MV-4-11 (cell line): ENCODE measurements at places on chromosomes 12 and 14.
A peak's percentile ranks its signal among the peaks of the same experiment; 100 is the strongest.

DNA sequence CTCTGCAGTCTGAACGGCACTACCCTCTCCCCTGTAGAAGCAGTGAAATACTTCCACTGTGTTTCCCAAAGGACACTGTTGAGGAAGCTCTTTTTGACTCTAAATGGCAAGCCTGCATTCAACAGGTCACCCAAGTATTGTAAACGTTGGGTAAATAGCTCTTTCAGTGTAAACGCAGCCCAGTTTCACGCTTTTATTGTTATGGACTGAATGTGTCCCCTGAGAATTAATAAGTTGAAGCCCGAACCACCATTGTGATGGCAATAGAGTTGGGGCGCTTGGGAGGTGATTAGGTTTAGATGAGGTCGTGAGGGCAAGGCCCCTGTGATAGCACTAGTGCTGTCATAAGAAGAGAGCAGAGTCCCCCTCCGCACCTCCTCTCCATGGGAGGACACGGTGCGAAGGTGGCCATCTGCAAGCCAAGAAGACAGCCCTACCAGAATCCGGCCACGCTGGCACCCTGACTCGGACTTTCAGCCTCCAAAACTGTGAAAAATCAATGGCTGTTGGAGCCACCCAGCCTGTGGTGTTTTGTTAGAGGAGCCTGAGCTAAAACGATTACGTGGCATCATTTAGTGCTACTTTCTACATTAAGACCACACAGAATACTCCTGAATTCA lies 1.1 kb downstream of the SERPINA10 start:
- DNase-seq, result no peak

GRCh38 chr12:24507827-24508226 lies 441.1 kb downstream of the BCAT1 start:
- no peak for DNase-seq

DNA sequence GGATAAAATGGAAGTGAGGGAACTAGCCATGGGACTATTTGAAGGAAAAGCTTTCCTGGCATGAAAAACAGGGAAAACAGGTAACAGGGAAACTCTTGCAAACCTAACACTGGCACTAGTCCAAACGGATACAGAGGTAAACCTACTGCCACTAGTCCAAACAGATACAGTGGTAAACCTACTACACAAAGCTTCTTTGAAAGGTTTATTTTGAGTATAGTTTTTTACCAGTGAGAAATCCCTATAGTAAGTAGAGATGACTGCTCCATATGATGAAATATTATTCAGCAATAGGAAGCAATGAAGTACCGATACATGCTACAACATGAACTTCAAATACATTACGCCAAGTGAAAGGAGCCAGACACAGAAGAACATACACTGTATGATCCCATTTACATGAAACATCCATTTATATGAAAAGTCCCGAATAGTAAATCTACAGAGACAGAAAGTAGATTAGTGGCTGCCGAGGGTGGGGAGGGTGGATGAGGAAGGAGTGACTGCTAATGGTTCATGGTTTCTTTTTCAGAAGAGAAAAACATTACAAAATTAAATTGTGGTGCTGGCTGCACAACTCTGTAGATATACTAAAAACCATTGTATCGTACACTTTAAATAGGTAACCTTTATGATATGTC lies 25.5 kb downstream of the SPTLC2 start:
- peak; percentile 59 for DNase-seq

DNA sequence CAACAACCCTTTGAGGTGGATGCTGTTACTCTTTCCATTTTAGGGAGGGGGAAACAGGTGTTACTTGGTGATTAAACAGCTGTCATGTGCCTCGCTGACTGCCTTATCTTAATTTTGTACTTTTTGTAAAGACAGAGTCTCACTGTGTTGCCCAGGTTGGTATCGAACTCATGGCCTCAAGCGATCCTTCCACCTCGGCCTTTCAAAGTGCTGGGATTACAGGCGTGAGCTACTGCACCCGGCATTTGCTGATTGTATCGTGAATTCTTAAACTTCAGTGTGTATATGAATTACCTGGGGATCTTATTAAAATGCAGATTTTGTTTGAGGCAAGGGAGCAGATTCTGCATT lies 659 bp downstream of the PSMD9 start:
- DNase-seq, result no peak

- DNase-seq, result no peak
Measured at GRCh38 chr14:74649673-74650072, 37.6 kb upstream of the LTBP2 start.

GRCh38 chr12:6195665-6196535 lies 4.3 kb upstream of the CD9 start:
- DNase-seq, result peak; percentile 46

GRCh38 chr12:11767798-11768197 lies 118.3 kb downstream of the ETV6 start:
- DNase-seq, result no peak

- DNase-seq, result no peak
Measured at GRCh38 chr12:122028165-122028904, 6.7 kb downstream of the BCL7A start.

DNA sequence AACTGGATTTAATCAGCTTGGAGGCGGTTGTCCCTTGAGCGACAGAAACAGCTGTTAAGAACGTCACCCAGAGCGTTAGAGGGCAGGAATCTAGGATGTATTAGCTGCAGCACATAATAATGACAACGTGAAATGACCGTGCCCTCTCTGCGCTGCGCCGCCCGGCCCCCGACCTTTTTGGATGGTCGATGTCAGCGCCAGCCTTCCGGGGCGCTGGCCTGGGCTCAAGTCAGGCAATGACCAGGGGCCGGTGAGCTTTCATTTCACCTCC lies 427 bp upstream of the TMEM120B start:
- DNase-seq, result peak; percentile 27

DNA sequence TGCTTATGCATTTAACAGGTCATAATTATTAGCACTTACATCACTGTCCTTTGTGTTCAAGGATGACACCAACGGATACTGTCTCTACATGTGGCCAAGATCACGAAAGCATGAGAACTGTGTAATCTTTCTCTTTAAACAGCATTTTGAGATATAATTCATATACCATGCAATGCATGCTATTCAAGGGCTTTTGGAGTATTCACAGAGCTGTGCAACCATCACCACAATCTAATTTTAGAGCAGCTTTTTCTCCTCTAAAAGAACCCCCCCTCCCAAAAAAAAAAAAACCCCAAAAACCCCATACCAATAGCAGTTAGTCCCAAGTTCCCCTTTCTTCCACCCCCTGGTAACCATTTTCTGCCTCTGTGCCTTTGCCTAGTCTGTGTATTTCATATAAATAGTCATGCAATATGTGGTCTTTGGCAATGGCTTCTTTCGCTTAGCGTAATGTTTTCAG lies 60.6 kb downstream of the SPRING1 start:
- peak; percentile 98 for DNase-seq

GRCh38 chr14:68541178-68541896 lies 251.5 kb downstream of the ZFP36L1 start:
- DNase-seq, result no peak

DNA sequence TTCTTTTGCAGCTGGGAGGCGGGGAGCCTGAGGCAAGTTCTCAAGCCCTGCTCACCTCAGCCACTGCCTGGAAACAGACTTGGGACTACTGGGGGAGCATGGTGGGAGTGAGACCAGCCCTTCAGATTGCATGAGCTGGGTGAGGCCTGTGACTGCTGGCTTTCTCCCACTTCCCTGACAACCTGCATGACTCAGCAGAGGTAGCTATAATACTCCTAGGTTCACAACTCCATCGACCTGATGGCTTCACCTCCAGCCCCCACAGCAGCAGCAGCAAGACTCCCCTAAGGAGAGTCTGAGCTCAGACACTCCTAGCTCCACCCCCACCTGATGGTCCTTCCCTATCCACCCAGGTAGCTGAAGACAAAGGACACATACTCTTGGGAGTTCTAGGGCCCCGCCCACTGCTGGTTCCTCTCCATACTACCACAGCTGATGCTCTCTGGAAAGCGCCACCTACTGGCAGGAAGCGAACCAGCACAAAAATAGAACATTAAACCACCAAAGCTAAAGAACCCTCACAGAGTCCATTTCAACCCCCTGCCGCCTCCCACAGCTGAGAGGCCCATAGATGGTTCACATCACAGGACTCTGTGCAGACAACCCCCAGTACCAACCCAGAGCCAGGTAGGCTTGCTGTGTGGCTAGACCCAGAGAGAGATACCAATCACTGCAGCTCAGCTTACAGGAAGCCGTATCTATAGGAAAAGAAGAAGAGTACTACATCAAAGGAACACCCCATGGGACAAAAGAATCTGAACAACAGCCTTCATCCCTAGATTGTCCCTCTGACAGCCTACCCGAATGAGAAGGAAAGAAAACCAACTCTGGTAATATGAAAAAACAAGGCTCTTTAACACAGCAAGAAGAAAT lies 68.7 kb downstream of the RPAP3 start:
- DNase-seq, result peak; percentile 32
